ENCODE measurements at places on chromosomes 13 and 19. TPM values are rescaled to one million over a fixed set of nuclear protein-coding genes. Genes with fewer than 3 reads are reported as not detected.

DNA sequence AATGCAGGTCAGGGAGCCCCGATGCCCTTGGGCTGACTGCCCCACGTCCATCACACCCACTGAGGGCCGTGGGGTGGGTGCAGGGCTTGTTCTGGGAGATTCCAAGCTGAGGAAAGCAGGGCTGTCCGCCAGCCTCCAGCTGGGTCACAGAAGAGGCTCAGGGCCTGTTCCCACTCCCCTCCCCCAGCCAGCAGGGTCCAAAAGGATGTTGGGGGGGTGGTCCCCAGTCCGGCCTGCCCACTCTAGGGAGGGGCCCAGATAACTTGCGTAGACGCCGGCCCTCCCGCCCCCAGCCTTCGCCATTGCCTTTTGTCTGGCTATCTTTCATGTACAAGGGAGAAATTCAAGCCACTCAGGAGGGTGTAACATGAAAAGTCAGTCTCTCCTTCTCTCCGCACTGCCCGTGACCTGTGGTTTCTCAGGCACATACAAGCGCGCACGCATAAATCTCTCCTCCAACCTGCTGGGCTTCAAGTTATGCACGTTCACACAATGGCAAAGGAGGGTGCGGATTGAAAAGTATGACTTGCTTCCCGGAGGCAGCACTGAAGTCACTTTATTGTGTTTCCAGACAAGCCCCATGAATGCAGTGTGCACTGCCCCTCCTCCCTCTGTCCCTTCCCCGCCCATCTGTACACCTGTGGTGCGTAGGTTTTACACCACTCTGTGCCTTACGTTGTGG is 20.2 kb downstream of the CARM1 start:
- DNase-seq = no peak

DNA sequence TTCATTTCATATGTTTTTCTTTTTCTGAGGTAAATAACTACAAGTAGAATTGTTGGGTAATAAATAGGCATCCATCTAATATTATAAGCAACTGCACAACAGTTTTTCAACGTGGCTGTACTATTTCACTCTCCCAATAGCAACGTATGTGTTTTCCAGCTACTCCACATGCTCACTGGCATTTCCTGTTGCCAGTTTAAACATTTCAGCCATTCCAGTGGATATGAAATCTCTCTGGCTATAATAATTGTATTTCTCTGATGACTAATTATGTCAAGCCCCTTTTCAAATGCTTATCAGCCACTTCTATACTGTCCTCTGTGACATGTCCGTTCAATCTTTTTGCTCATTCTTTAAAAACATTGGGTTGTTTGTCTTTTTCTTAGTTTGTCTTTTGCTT is 26.8 kb upstream of the ALOX5AP start:
- no peak for DNase-seq

DNA sequence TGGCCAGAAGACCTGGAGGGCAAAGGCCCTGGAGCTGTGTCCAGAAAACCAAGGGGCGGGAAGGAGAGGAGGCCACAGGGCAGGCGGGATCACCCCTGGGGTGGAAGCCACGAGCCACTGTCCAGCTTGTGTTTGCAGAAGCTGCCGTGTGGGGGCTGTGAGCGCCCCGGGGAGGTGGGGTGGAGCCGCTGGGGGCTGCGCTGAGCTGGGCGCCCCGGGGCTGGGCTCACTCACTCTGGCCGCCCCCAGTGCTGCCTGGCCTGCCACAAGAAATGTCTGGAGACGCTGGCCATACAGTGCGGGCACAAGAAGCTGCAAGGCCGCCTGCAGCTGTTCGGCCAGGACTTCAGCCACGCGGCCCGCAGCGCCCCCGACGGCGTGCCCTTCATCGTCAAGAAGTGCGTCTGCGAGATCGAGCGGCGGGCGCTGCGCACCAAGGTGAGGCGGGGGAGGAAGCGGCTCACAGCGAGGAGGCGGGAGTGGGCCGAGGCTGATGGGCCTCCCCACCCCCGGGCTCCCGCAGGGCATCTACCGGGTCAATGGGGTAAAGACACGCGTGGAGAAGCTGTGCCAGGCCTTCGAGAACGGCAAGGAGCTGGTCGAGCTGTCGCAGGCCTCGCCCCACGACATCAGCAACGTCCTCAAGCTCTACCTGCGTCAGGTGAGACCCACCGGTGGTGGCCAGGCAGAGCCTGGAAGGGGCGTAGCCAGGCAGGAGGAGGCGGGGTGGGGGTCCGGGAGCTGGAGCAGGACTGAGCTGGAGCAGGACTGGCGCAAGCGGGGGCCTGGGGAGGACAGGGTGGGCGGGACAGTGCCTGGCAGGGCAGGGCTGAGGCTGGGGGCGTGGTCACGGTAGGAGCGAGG is 13.6 kb downstream of the POLR2E start:
- no peak for DNase-seq

The ZNF738 gene
- 35.7 TPM for total RNA-seq

The SHISA7 gene
- 2.6 TPM for total RNA-seq

The RAP2A gene
- total RNA-seq = 92.8 TPM
